Stimulated activated naive CD8-positive, alpha-beta T cell treated with anti-CD3 and anti-CD28 coated beads, Interleukin-15, amount 100 ng/mL, for 72 hours (primary cell): ENCODE measurements at places on chromosomes 16 and 17.

GRCh38 chr17:63682441-63682840 is 17.5 kb downstream of the LIMD2 start:
- DNase-seq, result no peak

GRCh38 chr16:28140788-28141618 is 70.8 kb downstream of the XPO6 start:
- peak; percentile 87 for DNase-seq

DNA sequence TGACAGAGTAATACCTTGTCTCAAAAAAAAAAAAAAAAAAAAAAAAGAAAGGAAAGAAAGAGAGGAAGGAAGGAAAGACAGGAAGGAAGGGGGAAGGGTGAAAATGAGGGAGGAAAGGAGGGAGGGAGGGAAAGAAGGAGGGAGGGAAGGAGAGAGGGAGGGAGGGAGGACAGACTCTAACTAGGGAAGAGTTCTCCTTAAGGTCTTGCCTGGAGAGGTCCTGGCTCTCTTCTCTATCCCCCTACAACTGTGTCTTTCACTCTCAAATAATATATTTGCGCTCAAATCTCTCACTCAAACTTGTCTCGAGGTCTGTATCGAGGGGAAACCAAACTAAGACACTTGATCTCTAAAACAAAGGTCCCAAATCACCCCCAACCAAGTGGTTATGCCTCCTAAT is 35.6 kb downstream of the WDR59 start:
- no peak for DNase-seq

DNA sequence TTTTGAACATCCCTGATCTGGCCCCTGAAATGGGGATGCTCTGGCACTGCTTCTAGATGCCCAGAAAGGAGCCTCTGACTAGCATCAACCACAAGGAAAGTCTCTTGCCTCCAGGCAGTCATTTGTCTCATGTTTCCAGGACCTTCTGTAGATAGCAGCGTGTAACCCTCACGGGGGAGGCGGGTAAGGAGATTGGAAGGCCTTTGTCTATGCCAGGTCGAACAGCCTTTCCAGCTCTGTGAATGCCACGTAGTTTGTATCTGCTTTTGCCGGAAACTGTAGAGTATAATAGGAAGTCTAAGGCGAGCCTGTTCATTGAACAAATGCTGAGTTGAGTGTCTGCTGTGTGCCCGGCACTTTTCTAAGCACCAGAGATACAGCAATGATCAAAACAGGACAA is 43.9 kb upstream of the AQP8 start:
- no peak for DNase-seq

DNA sequence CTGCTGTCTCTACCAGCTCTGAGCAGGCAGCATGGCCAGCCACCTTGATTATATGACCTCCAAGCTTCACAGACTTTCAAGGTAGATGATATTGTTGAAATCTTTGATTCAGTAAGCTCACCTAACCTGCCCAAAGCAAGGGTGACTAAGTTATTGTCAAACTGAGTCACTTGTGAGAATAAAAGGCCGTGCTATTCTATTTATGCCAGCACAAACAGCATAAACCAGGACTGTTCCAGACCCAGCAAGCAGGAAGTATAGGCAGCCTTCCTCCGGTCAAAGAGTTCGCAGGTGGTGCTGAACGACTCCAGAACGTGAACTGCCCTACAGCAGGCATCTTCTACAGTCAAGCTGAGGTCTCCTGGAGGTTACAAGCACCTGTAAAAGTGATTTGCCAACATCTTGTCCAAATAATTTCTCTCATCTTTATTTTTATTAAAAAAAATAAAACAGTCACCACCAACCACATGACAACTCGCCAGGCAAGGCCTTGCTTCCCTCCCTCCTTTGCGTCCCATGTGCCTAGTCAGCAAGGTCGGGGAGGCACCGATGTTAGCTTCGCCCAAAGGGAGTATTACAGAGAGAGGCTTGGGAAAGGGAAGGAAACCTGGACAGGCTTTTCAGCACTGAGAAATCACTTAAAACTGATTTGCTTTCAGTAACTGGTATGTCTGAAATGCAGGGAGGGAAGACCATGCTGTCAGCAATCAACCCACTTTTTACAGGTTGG is 10.8 kb downstream of the ARL2BP start:
- no peak for DNase-seq

DNA sequence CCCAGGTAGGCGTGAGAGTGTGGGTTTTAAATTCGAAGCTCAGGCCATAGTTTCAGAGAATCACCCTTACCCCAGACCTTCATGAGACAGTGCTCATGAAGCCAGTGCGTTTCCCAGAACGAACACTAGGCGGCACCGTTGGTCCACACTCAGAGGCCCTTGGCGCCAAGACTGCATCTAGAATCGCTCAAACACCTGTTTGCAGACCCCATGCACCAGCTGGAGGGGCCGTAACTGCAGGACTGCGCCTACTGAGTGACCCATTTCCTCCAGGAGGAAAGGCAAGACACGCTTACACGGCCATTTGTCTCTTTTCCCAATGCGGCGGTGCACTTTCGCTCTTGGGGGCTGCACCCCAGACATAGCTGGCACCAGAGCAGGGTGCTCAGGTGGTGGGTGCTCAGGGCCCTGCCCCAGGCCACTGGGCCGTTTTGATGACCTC is 34.0 kb downstream of the ADGRG5 start:
- DNase-seq, result peak; percentile 84

GRCh38 chr17:10088444-10088843 is 110.0 kb downstream of the GAS7 start:
- DNase-seq, result no peak

- no peak for DNase-seq
Observed at GRCh38 chr16:50932348-50932935, 190.6 kb downstream of the CYLD start.

DNA sequence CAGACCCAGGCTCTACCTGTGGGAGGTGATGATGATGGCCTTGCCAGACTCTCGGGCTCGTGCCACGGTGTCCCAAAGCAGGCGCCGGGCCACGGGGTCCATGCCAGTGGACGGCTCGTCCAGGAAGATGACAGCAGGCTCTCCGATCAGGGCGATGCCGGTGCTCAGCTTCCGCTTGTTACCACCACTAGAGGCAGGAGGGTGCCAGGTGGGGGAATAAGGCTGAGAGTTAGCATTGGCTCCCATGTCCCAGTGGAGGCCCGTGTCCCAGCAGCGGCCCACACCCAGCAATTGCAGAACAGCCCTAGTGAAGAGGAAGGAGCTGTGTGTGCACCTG is 10.3 kb upstream of the RNPS1 start:
- DNase-seq, result no peak

DNA sequence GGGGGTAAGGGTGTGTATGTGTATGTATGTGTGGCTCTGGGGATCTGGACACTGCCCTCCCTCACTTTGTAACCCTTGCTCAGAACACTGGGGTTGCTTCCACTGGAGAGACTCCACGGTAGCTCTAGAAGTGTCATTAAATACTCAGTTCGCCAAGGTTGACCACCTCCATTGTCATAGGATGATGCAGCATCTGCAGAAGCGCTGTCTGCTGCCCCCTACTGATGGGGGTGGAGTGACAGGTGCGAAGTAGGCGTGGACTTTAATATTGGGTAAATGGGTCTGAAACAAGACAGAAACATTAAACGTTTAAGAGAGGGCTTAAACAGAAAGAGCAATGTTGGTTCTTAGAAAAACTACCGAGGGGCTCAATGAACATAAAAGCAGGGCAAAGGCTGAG is 35.5 kb upstream of the STAC2 start:
- DNase-seq, result no peak

- DNase-seq, result peak; percentile 7
Observed at GRCh38 chr16:11949527-11949926, 7.7 kb upstream of the NPIPB2 start.

DNA sequence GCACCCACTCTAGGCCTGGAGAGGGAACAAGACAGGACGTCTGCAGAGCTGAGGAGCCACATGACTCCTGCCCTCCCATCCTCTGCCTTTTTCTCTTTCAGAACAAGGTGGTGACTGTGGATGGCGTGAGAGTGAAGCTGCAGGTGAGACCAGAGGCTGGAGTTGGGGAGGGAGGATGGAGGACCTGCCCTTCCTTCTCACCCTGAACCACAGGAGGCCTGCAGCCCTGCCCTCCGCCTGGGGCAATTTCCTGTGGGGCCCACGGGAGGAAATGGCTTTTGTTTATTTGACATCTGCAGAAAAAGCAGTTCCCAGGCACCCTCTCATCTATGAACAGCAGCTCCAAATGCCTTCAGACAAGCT is 5.1 kb downstream of the RAB37 start:
- DNase-seq, result peak; percentile 71

GRCh38 chr17:10292057-10292937 is 80.5 kb downstream of the MYH13 start:
- peak; percentile 21 for DNase-seq

- DNase-seq, result no peak
Observed at GRCh38 chr16:61879-62281, 8.3 kb downstream of the SNRNP25 start.

DNA sequence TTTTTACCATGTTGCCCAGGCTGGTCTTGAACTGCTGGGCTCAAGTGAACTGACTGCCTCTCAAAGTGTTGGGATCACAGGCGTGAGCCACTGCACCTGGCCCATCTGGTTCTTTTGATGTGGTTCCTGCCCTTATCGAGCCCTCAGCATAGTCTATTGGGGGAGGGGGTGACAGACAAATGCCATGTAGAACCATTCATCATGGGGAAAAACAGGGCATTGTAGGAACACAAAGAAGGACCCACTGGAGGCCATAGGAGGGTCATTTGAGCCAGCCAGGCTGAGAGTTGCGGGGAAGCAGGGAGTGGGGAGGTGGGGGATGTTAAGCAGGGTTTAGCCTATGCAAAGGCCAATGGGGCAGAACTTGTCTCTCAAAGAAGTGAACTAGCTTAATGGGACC is 11.9 kb downstream of the SEC14L5 start:
- no peak for DNase-seq

DNA sequence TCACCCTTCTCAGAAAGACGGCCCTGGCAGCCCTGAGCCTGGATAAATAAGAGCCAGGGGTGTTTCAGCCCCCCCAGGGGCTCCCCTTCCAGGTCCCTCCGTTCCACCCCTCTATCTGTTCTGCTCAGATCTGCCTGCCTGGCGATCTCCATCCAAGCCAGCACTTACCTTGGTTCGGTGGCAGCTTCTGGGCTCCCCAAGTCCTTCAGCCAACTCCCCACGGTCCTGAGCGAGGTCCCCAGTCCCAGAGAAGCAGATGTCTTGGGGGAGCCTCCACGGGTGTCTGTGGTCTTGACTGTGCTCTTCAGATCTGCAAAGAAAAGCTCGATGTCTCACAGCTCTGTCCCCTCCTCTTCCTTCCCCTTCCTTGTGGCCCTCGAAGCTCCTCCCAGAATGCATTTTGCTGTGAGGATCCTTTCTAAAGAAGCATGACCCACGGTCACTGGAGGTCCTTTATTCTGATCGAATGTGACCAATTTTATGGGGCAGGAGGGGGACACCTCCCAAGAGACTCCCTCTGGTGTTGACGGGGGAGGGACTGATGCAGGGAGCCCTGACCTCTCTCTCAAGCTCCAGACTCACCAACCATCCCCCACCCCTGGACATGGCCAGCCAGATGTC is at the start of gene PIK3R6:
TSS of gene PIK3R6 (minus strand) at position 314 of the 621 bp plus-strand sequence. CDS start 17,880 bp downstream, outside the sequence.
- no peak for DNase-seq

DNA sequence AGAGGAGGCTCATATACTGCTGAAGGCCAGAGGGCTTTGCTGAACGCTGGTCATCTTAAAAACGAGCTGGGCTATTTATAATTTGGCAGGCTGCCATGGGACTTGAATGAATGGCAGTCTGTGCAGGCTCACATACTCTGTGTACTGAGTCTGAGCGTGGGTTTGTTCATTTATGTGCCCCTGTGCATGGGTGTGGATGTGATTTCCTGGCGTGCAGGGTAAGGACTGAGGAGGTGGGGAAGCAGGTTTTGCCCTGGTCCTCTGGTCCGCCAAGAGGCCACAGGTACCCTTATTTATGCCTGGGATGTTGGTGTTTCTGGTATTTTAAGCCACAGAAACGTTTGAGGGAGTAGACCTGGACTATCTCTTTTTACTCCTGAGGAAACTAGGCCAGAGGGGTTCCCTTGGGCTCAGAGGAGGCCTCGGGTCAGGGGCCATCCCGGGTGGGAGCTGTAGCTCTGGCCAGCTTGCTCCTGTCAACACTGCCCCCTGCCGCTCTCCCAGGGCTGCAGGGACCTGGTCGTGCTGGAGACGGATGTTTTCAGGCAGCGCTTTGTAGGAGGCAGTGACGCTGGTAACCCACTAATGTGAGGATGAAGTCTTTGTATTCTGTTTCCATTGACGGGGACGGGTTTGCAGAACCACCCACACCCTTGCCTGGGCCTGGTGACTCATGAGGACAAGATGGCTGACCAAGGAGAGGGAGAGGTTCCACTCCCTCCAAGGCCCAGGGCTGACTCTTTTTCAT is 184.4 kb downstream of the MSI2 start:
- DNase-seq, result peak; percentile 79

DNA sequence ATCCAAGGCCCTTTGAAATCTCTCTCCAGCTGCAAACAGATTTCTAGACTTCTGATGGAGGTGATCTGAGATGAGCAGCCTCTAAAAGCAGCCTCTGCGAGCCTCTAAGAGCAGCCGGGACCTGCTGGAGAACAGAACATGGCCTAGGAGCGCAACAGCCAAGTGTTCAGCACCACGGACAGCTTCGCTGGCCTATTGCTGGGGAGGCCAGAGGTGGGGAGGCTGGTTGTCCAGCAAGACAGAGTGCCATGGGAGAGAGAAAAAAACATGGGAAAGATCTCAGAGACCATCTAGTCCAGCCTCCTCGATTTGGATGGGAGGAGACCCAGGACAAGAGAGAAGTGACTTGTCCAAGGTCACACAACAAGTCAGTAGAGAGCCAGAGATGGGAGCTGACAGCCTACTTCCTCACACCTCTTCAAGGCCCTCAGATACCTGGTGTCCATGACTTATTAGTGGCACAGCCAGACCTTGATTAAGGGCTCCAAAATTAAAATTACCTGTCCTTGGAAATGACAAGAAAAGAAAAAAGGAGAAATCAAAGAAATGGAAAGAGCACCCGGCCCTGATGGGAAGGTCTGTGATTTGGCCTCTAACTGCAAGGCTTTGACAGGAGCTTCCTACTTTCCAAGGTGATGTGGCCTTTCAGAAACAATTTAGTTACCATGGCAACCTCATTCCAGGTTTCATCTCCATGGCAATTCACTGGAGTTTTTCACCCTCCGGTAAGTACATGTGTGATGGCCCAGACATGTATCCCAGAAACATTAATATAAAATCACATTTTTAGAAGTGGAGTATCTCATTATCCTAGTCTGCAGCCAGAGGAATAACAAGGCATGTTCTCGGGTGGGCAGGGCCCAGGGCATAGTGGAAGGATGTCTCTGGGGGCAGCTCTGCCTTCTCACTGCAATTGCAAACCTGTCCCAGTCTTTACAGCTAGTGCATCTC is 14.5 kb downstream of the RPRML start:
- DNase-seq, result no peak

- no peak for DNase-seq
Observed at GRCh38 chr17:80492343-80493136, 16.1 kb upstream of the NPTX1 start.

GRCh38 chr16:4614571-4615383 is at the start of gene UBALD1:
Gene UBALD1, minus strand, starts transcription at chr16:4614888. Its CDS starts 91 bp downstream, at chr16:4614797.
- DNase-seq, result peak; percentile 82

DNA sequence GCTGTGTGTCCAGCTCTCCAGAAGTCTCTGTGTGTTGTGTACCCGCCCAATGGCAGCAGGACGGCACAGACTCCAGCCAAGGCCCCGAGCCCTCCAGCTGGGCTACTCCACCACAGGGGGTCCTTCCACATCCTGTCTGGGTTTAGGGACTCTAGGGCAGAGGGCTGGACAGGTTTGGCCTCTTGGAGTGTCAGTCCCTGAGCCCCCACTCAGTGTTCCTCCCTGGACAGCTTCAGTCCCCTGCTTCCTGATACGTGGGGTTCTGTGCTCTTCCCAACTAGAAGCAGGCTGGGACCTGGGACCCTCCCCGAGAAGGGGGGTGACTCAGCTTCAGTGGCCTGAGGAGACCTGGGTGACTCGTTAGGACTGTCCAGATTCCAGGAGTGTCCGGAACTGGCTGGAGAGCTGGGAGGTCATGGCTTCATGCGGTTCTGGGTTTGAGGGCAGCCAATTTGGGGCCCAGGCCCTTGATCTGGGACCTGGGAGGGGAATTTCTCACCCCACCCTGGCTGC is 4.2 kb downstream of the CDK3 start:
- no peak for DNase-seq
